ENCODE measurements at places on chromosomes 3 and 15.
A peak's percentile ranks its signal among the peaks of the same experiment; 100 is the strongest.

DNA sequence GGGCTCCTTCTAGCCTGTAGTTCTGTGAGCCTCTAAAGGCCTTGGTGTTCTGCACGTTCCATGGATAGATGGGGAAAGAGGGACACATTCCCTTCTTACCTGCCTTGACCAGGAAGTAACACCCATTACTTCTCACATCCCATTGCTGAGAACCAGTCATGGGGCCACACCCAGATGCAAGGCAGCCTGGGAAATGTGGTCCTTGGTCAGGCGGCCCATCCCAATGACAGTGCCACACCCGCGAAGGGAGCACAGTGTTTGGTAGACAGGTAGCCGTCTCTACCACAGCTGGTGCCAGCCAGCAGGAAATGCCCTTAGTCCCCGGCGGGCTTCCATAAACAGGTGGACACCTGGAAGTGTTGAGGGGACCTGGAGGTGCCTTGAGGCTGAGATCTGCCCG, 23.2 kb upstream of the LCTL start:
- DNase-seq, result no peak

- DNase-seq, result peak; percentile 38
Observed at GRCh38 chr3:130659911-130660310, 86.7 kb downstream of the PIK3R4 start.

GRCh38 chr3:164929642-164930041, 148.7 kb downstream of the SI start:
- no peak for DNase-seq

DNA sequence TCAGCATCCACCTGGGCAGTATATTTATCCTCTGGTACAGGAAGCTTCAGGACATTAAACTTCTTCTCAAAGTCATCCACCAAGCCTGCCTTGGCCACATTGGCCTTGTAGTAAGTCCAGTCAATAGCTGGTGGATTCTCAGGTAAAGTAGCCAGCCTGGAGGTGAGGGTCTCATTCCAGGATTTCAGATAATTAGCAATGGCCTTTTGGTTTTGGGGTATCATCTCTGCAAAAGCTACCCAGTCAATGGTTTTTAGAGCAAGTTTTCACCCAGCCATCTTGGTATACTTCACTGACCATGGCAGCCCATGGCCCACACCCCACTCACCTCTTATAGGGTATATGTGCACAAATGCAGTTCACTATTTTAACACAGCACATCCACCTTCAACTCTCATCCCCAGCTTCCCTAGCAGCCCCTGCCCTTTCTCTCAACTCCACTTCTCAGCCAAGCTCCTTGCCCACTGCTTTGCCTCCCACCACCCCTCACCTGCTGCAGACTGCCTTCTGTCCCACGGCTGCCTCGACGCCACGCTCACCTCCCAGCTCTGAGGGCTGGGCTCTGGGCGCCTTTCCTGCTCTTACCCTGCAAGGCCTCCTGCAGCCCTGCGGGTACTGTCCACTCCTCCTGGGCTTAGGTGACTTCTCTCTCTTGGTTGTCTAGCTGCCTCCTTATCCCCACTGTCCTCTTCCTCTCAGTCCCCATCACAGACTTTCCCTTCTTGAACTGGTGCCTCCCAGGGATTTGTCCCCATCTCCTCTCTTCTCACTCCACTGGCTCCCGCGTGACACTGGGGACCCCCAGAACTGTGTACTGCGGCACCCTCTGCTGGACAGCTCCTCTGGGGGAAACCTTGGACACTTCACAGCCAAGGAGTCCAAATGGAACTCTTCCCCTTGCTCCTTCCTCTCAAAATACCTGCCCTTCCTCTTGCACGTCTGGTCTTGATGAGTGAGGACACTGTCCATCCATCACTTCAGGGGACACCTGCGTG, 1.7 kb upstream of the TGM5 start:
- DNase-seq, result no peak

- no peak for DNase-seq
Observed at GRCh38 chr3:61226166-61226686, 25.0 kb downstream of the FHIT start.

- no peak for DNase-seq
Observed at GRCh38 chr3:23547905-23548650, 257.7 kb upstream of the UBE2E1 start.

DNA sequence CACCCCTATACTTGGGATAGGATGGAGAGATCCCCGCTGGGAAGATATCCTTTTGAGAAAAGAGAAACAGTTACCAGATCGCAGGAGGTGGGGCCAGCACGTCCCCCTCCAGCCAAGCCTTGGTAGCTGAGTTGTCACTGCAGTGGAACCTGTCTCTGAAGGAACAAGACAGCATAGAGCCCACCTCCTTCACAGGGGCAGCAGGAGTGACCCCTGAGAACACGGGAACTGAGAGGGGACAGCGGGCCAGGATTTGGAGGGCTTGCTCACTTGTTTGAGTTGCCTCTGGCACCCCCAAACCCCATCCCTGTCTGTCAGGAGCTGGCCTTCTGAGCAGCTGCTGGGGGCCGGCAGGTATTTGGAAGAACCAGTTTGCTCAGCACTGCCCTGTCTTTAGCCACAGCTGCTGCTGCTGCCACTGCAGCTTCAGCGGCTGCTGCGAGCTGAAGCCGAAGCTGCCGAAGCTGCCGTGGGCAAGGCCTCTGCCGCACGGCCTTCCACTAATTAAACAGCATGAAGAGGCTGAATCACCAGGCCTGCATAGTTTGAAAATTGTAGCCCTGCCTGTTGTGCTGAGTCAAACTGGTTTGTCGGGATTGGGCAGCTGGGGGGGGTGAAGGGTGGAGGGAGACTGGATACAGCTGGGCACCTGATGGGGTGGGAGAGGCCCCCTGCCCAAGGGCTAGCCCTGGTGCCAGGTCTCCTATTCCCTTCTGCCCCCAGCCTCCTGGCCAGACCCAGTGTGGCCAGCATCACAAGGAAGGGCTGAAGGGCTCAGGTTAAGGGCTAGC, 4.0 kb downstream of the EPHB3 start:
- DNase-seq, result peak; percentile 91
